ENCODE measurements at places on chromosomes 7 and 10.

DNA sequence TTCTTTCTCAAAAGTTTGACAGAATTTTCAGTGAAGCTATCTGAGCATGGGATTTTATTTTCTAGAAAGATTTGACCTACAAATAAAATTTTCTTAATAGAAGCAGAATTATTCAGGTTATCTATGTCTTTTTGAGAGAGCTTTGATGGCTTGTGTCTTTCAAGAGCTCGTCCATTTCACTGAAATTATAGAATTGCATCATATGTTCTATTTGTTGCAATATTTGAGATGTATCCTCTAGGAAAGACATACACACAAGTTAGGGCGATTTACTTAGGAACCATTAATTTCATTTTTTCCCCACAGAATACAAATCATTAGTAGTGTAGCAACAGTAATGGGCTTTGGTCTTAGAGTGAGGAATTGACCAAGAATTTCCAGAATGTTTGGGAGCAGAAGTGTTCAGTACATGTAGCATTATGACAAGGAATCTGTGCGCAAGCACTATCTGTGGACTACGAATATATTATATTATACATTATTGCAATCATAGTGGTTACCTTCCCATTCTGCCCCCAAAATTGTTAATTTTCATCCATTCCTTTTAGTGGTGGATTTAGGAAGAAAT is 12.8 kb upstream of the COL17A1 start:
- DNase-seq: no peak

DNA sequence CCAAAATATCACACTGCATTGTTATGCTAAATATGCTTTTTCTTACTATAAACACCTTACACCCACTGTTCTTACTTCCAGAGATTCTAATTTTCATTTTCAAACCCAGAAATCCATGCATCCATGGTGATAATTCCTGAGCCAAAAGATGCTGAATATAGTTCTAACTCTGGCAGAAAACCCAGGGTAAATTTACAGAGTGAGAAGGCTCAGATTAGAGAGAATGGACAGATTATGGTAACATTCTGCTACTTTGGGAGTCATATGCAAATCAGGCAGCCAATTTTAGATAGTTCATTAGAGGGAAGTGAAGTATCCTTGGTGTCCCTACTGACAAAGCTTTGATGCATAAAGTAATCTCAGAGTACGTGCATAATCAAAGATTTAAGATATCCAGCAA is 15.4 kb upstream of the CTTNBP2 start:
- DNase-seq: no peak

GRCh38 chr7:43244232-43244631 is 131.8 kb downstream of the HECW1 start:
- no peak for DNase-seq

GRCh38 chr10:118977022-118977599 is 52.4 kb upstream of the NANOS1 start:
- no peak for DNase-seq

DNA sequence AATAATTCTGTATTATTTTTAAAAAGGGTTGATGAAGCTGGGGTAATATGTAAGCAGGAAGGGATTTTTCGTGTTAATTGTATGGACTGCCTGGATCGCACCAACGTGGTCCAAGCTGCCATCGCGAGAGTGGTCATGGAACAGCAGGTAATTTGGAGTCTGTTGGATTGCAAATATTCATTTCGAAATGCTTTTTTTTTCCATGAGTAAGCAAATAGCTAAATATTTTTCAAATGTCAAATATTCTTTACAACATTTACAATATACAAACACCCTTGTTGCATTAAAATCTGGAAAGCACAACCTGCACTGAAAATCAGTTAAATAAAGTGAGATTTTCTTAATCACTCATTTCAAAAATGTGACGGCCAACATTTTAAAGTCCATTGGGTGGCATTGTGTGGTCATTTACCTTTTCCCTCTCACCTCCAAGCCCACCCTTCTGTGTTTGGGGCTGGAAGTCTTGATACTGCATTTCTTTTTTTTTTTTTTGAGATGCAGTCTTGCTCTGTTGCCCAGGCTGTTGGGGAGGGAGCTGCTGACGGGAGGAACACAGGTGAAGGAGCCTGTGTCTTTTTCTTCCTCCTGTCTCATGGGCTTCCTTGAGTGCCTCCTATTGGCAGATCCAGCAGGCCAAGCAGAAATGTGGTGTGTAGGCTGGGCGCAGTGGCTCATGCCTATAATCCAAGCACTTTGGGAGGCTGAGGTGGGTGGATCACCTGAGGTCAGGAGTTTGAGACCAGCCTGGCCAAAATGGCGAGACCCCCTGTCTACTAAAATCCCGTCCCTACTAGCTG is 66.1 kb downstream of the MCMBP start:
- no peak for DNase-seq

DNA sequence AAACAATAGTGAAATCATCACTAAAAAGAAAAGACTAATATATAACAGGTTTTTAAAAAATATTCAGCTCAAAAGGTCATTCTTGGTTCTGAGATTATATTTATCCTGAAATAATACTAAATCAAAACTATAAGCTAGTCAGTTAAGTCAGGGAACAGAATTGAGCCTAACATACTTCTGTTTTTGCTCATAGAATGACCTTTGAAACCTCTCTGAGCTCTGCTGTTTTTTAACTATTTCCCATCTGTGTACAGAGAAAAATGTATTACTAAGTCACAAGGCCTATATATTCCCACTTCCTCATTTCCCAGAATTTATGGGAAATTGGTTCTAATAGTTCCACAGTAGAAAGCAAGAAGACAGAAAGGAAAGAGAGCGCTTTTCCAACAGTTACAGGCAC is 346.8 kb upstream of the ETV1 start:
- no peak for DNase-seq

DNA sequence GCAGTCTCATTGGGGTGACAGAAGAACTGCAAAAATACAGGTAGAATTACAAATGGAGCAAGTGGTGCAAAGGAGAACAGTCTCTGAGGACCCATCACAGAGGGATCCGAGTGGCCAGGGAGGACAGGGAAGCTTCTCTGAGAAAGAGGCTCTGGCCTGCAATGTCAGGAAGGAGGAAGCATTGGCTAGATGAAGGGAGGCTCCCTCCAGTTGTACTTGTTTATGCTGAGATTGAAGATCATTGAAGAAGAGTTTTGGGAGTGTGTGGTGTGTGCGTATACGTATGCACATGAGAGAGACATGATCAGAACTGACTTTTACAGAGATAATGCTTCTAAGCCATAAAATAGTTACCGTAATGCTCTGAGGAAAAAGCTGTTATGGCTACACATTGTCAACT is 274.7 kb upstream of the FZD8 start:
- no peak for DNase-seq

Measured in stimulated activated naive CD4-positive, alpha-beta T cell treated with Interleukin-2 at 50 U/mL for 16 hours (primary cell).